Chondrocyte (in vitro differentiated cells): ENCODE measurements at places on chromosomes 2 and 18. TPM values are rescaled to one million over a fixed set of nuclear protein-coding genes. Genes with fewer than 3 reads are reported as not detected.

Gene CRYGC
- not detected in 3 replicates for total RNA-seq

Gene LHCGR
- total RNA-seq: not detected in 3 replicates

Gene AGXT
- total RNA-seq: not detected in 3 replicates

Gene LBX2
- total RNA-seq: 0.90 to 2.3 TPM (median 1.3 TPM) in 3 replicates

Gene ADD2
- 0.15 to 0.23 TPM in 2 of 3 replicates, not detected in the other for total RNA-seq

Gene DPYSL5
- total RNA-seq: 0.25 to 0.44 TPM (median 0.26 TPM) in 3 replicates

Gene LIMS3
- total RNA-seq: 4.7 to 6.2 TPM (median 5.2 TPM) in 3 replicates

Gene PID1
- total RNA-seq: 0.95 to 1.8 TPM (median 1.8 TPM) in 3 replicates

Gene NPC1
- 31.4 to 48.2 TPM (median 45.5 TPM) in 3 replicates for total RNA-seq

Gene HK2
- total RNA-seq: 18.5 to 32.6 TPM (median 31.4 TPM) in 3 replicates

Gene DLGAP1
- total RNA-seq: 6.0 to 11.6 TPM (median 7.7 TPM) in 3 replicates

DNA sequence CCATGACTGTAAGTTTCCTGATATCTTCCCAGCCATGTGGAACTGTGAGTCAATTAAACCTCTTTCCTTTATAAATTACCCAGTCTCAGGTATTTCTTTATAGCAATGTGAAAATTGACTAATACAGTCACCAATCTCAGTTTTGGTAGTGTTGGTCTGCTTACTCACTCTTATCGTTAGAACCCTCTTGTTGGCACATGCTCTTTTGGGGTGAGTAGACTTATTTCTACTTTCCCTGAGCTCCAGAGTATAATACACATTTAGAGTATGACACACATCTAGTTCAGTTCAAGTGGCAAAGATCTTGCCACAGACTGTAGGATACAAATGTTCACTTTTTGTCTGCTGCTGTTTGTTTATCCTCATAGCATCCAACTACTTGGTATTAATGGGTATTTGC, 347.5 kb upstream of the CELF4 start:
- no peak for DNase-seq

- no peak for DNase-seq
Measured at GRCh38 chr2:168765401-168765800, 37.0 kb upstream of the NOSTRIN start.

GRCh38 chr18:67380867-67381266, 135.7 kb downstream of the DSEL start:
- DNase-seq: no peak

GRCh38 chr2:167157523-167157922, 269.2 kb downstream of the XIRP2 start:
- no peak for DNase-seq

GRCh38 chr2:187319441-187320108, 128.5 kb downstream of the CALCRL start:
- no peak for DNase-seq

DNA sequence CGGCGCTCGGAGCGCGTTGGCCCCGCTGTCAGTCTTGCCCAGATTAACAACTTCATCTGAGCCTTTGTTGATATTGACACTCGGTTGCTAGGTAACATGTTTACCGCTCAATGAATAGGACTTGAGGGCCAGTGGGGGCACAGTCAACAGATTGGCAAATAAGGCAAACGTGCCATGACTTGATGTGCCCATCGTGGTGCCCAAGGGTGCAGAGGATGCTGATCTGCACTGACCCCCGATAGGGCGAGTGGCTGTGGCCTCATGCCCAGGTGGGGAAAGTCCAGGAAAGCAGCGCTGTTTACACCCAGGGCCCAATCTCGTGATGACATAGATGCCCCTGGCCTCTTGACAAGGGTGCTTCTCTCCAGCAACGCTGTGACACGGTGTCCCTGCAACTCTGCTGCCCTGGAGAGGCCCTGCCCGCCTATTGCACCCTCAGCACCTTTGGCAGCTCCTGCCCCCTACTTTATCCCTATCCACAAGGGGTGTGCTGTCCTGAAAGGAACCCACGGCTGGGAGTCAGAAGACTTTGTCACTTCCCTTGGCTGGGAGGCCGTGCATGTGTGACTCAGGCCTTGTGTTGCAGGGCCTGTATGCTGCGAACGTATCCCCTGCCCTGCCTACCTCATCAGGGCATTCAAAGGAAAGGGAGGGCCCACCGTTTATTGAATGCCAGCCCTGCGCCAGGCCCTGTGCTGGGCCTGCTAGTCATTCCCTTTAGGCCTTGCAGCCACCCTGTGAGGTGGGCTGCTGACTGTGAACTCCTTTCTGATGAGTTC, 158.0 kb downstream of the INHBB start:
- DNase-seq: peak; percentile 67

DNA sequence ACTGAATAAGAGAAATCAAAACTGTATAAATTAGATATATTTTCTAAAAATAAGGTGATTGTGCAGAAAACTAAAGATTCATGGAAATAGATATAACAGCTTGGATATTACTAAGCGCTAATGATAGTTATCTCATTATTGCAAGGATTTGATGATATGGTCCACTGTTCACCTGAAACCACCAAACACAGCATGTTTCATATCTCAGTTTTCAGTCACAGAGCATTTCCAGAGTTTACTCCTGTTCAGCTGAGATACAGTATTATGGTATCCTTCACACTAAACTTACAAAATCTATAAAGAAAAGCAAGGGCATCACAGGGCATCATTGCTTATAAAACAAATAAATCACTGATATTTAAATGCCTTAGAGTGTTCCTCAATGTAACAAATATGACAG, 591.6 kb downstream of the ERBB4 start:
- no peak for DNase-seq

GRCh38 chr18:23166891-23167541, 31.7 kb downstream of the CABLES1 start:
- DNase-seq: no peak

DNA sequence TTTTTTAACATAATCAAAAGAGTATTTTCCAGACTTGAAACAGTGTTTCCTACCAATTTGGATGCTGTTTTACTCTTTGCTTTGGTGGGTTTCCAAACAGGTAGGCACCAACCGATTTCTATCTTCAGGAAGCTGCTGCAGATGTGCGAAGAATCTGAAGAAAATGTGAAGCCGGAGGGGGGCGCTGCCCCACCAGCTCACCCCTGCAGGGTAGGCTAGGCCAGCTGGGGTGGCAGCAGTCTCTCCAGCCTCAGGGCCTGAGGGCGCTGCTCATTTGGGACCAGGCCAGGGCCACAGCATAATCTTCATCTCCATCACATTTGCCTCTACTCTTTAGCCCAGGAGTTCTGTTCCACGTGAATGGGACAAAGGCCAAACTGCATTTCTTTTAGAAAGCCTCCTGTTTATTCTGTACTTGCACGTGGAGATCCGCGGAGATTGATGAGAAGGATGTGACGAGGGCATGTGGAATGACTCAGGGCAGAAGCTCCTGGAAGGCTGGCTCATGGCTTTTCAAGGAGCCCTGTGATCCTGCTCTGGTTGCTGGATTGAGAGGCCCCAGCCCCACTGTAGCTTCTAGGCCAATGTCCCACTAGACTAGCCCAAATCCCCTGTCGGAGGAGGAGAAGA, 84.2 kb upstream of the FAM136A start:
- DNase-seq: no peak

DNA sequence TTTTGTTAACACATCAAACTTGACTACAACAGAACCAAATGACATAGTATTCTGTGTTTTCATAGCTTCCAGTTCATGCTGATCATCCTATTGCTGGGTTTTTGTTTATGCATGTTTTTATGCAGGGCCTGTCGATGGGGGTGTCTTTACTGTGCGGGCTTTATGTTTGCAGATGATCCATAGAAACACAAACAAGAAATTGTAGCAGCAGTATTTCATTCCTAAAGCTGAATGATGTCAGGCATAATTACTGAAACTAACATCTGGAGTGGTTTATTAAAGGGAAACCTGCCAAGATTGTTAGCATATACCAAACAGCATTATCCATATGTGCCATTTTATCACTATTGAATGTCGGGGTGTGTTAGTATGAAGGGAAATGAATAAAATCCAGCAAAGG, 129.7 kb downstream of the PTPRM start:
- DNase-seq: no peak

DNA sequence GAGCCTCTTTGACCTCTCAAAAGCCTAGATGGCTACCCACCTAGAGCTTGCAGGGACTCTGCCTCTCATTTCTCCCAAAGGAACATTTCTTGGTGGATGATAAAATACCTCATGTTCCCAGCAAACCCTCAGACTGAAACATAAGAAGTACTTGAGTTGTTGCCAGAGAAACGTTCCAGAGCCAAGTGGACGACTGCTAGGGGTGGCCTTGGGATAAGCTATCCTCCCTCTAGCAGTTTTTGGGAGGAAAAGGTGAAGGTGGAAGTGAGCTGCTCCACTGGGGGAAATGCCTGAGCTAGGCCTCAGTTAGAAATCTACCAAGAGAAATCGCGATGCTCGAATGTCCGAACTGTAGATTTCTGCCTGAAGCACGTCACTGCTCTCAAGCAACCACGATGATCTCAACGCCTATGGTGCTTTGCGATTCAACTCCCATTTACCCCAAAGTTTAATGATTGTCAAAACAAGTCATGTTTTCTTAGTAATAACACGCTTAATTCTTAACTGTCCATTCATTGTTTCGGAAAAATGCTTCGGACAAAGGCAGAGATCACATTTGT, 91.5 kb downstream of the CCBE1 start:
- DNase-seq: no peak

GRCh38 chr2:11980809-11981208, 234.4 kb downstream of the LPIN1 start:
- DNase-seq: no peak

- no peak for DNase-seq
Measured at GRCh38 chr2:139217641-139218040, 437.5 kb upstream of the NXPH2 start.

DNA sequence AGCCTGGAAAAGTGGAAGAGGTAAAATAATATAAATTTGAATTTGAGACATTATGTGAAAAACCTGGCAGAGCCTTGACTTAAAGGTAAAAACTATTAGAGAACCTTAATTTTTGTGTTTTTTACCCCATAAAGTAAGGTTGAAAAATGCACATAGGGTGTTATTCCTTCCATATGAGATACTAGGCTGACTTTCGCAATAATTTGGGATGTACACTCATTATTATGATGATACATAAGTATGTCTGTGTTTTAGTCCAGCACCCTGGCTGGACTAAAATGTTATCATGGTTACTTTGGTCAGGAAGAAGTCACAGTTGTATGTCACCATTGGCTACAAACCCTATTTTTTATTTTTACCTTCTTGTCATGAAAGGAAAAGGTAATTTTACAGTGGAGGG, 19.8 kb downstream of the NEMP2 start:
- no peak for DNase-seq

DNA sequence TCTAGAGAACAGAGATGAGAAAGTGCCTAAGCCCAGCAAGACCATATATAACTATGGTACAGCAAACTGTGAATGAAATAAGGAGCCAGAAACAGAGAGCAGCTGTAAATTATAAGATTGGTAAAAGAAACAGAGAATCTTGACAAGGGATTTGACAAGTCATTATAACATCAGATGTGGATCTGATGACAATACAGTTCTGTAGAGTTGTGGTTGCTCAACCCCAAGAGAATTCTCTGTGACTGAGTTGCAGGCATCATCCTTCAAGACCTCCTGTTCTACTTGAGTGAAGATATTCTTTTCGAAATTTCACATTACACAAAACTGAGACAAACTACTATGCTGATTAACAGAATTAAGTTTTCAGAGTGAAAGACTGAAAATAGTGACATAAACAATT, 343.1 kb upstream of the SLC39A10 start:
- DNase-seq: no peak

- no peak for DNase-seq
Measured at GRCh38 chr2:98468621-98469236, 24.1 kb downstream of the INPP4A start.

DNA sequence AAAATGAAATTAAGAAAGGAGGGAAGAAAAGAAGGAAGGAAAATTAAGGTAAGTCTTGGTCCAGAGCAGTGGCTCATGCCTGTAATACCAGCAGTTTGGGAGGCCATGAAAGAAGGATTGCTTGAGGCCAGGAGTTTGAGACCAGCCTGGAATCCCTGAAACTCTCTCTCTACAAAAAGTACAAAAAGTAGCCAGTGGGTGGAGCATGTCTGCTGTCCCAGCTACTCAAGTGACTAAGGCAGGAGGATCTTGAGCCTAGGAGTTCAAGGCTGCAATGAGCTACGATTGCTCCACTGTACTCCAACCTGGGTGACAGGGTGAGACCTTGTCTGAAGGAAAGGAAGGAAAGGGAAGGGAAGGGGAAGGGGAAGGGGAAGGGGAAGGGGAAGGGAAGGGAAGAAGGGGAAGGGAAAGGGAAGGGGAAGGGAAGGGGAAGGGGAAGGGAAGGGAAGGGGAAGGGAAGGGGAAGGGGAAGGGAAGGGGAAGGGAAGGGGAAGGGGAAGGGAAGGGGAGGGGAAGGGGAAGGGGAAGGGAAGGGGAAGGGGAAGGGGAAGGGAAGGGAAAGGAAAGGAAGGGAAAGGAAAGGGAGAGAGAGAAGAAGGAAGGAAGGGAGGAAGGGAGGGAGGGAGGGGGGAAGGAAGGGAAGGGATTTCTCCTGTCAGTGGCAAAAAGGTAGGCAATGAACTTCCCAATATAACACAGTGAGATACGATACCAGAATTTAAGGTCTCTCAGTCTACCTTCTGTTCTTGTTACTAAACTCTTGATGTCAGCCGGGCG, 412.8 kb downstream of the CMPK2 start:
- DNase-seq: no peak

DNA sequence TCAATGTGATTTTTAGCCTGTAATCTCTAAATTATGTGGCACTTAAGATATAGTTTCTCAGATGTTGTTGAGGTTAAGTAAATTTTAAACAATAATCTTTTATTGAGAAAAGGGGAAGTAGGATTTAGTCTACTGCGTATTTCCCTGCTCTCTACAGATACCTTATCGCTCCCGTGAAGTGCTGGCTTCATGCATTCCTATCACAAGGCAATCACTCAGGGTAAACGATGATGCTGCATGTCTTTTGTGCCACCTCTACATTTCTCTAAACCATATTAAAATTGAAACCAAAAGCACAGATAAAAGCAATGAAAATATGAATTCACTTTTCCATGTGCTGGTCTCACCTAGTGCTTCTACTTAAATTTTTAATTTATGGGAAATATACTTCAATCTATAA, 14.4 kb upstream of the RPE start:
- no peak for DNase-seq

DNA sequence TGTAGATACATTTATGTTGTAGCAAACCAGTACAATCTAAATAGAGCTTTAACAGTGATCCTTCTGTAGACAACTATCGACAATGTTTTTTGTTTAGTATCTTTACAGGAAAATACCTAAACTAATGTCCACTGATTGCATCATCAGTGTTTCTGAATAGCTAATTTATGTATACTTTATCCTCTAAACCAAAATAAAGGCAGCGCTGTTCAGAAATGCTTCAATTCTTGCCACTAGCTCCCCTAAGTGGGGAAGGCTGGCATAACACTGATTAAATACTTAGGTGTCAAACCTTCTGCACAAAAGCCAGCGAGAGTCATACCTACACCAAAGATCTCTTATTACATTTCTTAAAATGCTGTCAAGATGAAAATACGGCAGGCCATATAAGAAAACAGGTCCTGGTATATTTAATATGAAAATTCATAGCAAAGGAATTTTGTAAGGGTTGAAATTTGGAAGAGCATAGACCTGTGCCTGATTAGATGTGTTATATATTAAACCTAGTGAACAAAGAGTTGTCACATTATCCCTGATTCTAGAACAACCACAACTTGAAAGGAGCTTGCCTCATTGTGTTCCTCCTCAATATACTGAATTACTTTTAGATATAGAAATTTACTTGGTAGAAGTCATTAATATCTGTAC, 1693.4 kb upstream of the SLC39A10 start:
- no peak for DNase-seq

- DNase-seq: no peak
Measured at GRCh38 chr2:229124136-229124535, 147.0 kb downstream of the PID1 start.
